ENCODE measurements at places on chromosomes 3 and 15. TPM values are rescaled to one million over a fixed set of nuclear protein-coding genes. Genes with fewer than 3 reads are reported as not detected.

- no peaks in the 10 kb centered on the region for H3K36me3 ChIP-seq
- ATAC-seq: peak; percentile 90
- peaks cover 50% of the 10 kb centered on the region for H3K4me1 ChIP-seq
- no peak overlapping the region for H3K4me3 ChIP-seq
Observed at GRCh38 chr3:14452740-14453710, 50.6 kb downstream of the SLC6A6 start.

GRCh38 chr15:101047301-101047781, 128.2 kb downstream of the LRRK1 start:
- H3K27ac ChIP-seq: no peak overlapping the region
- H3K4me3 ChIP-seq: no peak overlapping the region
- H3K36me3 ChIP-seq: peaks cover 56% of the 10 kb centered on the region
- no peaks in the 10 kb centered on the region for H3K27me3 ChIP-seq
- H3K4me1 ChIP-seq: no peaks in the 10 kb centered on the region

- H3K4me1 ChIP-seq: peaks cover 7% of the 10 kb centered on the region
- H3K27ac ChIP-seq: no peak overlapping the region
- H3K4me3 ChIP-seq: no peak overlapping the region
- no peaks in the 10 kb centered on the region for H3K27me3 ChIP-seq
Observed at GRCh38 chr3:27540231-27540630, 56.0 kb upstream of the SLC4A7 start.

DNA sequence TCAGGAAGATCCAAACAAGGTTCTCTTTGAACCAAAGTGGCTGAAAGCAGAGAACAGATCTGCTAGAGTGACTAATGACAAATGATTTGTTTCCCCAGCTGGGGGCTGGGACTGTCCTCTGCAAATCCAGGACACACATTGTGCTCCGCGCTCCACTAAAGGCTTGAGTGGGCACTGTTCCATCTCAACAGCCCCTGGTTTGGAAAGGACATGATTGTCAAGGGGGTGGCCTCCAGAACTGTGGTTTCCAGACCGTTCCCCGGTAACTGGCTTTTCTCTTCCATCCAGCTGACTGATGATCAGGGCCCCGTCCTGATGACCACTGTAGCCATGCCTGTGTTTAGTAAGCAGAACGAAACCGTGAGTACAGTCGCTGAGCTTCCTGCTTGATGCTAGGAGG, 91.0 kb downstream of the LRTM1 start:
- no peak overlapping the region for H3K27ac ChIP-seq
- H3K27me3 ChIP-seq: no peaks in the 10 kb centered on the region
- no peak for ATAC-seq
- no peak overlapping the region for H3K4me3 ChIP-seq
- no peaks in the 10 kb centered on the region for H3K4me1 ChIP-seq
- no peaks in the 10 kb centered on the region for H3K36me3 ChIP-seq

Gene NEK11
- total RNA-seq: 19.1 TPM

Gene SPTBN5
- 0.93 TPM for total RNA-seq

DNA sequence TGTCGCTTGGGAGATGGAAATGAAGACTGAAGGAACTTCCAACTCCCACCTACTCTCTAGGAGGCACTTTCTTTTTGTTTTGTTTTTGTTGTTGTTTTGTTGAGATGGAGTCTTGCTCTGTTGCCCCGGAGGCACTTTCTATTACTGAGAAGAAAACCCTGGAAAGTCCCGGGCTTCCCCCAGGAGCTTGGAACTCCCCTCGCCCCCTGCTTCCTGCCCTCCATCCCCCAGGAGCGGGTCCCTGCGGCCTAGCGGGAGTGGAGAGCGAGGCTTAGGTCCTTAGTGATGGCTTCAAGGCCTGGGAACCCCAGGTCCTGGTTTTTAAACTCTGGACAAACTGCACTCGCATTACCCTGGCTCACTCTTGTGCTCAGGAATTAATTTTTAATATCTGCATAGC, 195.7 kb downstream of the OCA2 start:
- H3K4me3 ChIP-seq: no peak overlapping the region
- ATAC-seq: no peak
- no peaks in the 10 kb centered on the region for H3K27me3 ChIP-seq
- H3K27ac ChIP-seq: no peak overlapping the region
- H3K36me3 ChIP-seq: no peaks in the 10 kb centered on the region

DNA sequence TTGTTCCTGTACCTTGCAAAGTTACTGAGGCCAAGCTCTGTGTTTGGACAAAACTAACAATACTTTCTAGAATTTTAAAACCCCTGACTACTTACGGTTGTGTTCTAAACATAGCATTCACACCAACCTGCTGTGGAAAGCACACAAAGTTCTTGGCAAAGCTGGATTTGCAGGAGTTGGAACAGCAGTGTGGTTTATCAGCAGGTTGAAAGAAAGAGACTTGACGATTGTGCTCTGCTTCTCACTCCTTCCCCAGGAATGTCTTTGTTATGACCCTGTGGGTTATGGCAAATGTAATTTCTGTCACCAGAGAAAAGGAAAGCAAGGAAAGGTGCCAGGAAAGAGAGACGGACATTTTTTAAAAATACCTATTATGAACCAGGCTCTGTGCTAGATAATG, 165.5 kb upstream of the TGFBR2 start:
- no peak overlapping the region for H3K4me3 ChIP-seq
- peak overlapping the region; percentile 82 for H3K27ac ChIP-seq
- no peaks in the 10 kb centered on the region for H3K36me3 ChIP-seq
- H3K4me1 ChIP-seq: peaks cover 53% of the 10 kb centered on the region
- H3K27me3 ChIP-seq: no peaks in the 10 kb centered on the region

GRCh38 chr15:59791755-59792154, 102.6 kb upstream of the BNIP2 start:
- H3K4me3 ChIP-seq: no peak overlapping the region
- peaks cover 46% of the 10 kb centered on the region for H3K27me3 ChIP-seq
- H3K36me3 ChIP-seq: no peaks in the 10 kb centered on the region
- H3K27ac ChIP-seq: no peak overlapping the region

DNA sequence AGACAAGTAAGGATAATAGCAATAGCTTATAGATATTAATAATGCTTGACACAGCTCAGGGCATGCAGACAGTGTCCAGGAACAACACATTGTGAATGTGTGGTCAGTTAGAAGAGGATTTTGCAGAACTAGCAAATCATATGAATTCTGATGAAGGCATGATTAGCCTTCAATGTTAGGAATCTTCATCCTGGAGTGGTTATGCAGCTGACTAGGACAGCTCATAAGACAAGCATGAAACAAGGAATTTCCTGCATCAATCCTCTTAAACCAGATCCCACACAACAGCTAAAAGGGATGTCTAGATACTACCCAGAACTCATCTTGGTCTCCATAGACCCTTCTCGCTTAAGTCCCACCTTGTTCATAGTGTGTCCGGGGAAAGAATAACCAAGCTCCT, 499.0 kb upstream of the ATP11B start:
- H3K36me3 ChIP-seq: no peaks in the 10 kb centered on the region
- no peak overlapping the region for H3K4me3 ChIP-seq
- no peaks in the 10 kb centered on the region for H3K27me3 ChIP-seq

DNA sequence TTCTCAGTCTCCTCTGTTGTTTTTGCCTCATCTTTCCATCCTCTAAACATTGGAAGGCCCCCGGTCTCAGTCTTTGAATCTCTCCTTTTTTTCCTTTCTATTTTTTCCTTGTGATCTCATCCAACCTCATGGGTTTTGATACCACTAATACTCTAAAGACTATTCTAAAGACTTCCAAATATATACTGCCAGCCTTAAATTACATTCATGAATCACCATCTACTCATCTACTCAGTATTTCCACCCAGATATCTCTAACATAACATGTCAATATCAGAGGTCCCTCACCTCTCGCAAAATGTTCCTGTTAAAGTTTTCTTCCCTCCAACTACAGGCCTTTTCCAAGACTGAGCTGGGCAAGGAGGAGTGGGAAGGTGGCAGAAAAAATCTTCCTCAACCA, 282.5 kb upstream of the TTC14 start:
- no peaks in the 10 kb centered on the region for H3K27me3 ChIP-seq
- no peak overlapping the region for H3K27ac ChIP-seq
- ATAC-seq: no peak
- no peaks in the 10 kb centered on the region for H3K36me3 ChIP-seq

GRCh38 chr3:63538919-63539318, 113.6 kb upstream of the SNTN start:
- H3K27me3 ChIP-seq: no peaks in the 10 kb centered on the region
- H3K4me3 ChIP-seq: no peak overlapping the region
- no peak overlapping the region for H3K27ac ChIP-seq
- no peak for ATAC-seq

DNA sequence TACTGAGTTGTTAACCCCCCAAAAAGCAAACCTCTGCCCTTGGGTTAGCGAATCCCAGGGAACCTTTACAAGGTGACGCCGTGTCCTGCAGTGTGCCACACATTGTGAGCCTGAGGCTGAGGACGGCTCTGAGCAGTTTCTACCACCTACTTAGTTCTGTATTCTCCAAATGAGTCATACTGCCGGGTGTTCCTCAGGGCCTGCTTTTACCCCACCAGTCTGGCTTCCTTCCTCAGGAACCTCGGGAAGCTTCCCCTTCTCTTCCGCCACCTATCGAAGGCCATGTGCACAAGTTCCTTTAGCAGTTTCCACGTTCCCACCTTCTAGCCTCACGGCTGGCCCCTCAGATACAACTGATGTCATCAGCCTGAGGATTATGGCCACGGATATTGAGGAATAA, 384.0 kb upstream of the TPM1 start:
- peak; percentile 46 for ATAC-seq
- H3K27me3 ChIP-seq: no peaks in the 10 kb centered on the region
- no peak overlapping the region for H3K27ac ChIP-seq

- H3K4me1 ChIP-seq: no peaks in the 10 kb centered on the region
- no peaks in the 10 kb centered on the region for H3K36me3 ChIP-seq
- ATAC-seq: peak; percentile 53
- H3K27ac ChIP-seq: no peak overlapping the region
- H3K4me3 ChIP-seq: peak overlapping the region; percentile 52
Observed at GRCh38 chr15:32029409-32029861, 880 bp upstream of the CHRNA7 start.

GRCh38 chr3:171977441-171977840, 61.9 kb upstream of the FNDC3B start:
- no peak for ATAC-seq
- no peak overlapping the region for H3K27ac ChIP-seq
- no peaks in the 10 kb centered on the region for H3K36me3 ChIP-seq

GRCh38 chr3:56064684-56065083, 403.6 kb downstream of the ERC2 start:
- H3K27me3 ChIP-seq: no peaks in the 10 kb centered on the region
- ATAC-seq: no peak
- no peak overlapping the region for H3K4me3 ChIP-seq
- no peaks in the 10 kb centered on the region for H3K36me3 ChIP-seq
- no peaks in the 10 kb centered on the region for H3K4me1 ChIP-seq

DNA sequence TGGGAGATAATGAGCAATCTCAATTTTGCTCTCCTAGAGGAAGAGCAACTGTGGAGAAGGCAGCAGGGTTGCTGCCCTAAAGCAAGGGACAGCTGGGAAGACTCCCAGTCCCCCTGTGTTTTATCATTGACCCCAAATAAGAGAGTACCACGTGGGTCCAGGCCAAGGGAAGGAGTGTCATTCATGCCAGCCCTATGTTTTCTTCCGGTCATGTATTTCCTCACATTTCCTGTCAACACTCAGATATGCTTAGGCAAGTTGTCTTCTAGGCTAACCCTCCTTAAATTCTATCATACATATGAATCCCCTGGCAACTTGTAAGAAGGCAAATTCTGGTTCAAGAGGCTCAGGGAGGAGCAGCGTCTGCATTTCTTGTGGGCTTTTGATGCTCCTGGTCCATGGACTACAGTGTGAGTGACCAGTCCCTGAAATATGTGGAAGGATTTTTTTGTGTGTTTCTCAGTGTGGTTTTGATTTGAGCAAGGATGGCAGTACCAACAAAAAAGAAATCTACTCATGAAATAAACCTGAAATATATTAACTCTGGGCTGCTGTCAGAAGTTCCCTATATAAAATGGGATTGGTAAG, 31.9 kb upstream of the RPP14 start:
- peaks cover 12% of the 10 kb centered on the region for H3K4me1 ChIP-seq
- no peak overlapping the region for H3K4me3 ChIP-seq
- peaks cover 45% of the 10 kb centered on the region for H3K36me3 ChIP-seq
- H3K27ac ChIP-seq: no peak overlapping the region
- no peak for ATAC-seq
- H3K27me3 ChIP-seq: no peaks in the 10 kb centered on the region

DNA sequence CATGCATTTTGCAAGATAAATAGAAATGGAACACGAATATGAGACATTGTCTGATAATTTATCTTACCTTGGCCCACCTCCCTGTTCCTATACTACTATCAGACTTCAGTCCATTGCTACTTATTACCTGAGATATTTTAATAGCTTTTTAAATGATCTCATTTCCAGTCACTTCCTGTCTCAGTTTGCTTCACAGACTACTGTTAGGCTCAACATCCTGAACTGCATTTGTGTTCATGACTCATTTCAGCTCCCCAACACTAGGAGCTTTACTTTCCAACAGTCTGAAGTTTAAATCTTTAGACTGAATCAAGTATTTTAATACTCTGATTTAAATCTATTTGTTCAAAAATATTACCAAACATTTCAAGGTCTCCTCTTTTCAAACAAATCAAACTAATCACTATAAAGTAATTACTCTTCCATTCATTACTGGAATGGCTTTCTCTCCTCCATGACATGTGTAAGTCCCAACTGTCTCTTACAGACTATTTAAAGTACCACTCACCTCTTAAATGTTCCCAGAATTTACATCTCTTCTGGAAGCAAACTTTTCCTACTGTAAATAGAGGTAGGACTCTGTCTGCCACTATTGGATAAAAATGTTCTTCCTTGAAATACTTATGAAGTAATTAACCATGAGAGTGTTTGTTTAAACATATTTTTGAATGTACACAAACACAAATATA, 1277.6 kb downstream of the ZPLD1 start:
- no peaks in the 10 kb centered on the region for H3K27me3 ChIP-seq
- H3K4me1 ChIP-seq: no peaks in the 10 kb centered on the region
- H3K36me3 ChIP-seq: no peaks in the 10 kb centered on the region
- H3K27ac ChIP-seq: no peak overlapping the region

DNA sequence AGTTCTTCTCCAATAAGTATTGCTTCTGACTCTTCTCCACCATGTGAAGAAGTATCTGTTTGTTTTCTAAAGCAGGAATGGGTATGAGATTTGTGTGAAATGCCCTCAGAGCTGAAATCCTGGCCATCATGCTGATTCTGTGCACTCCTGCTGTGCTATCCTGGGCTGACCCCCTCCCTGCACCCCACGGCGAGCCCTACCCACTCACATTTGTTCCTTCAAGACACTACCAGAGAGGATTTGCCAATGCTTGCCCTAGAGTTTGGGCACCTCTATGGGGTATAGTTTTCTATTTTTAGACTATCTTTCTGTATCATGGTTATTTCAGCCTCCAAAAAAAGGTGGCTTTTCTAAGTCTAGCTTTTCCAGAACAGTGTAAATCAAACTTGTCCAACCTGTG, 18.5 kb downstream of the TXNRD3 start:
- H3K27ac ChIP-seq: no peak overlapping the region
- no peaks in the 10 kb centered on the region for H3K27me3 ChIP-seq
- no peaks in the 10 kb centered on the region for H3K36me3 ChIP-seq
- no peak overlapping the region for H3K4me3 ChIP-seq
- H3K4me1 ChIP-seq: no peaks in the 10 kb centered on the region

Data from gastroesophageal sphincter (tissue), 4 donors.